Right cardiac atrium (tissue), 5 donors: ENCODE measurements at places on chromosomes 13 and 19.

DNA sequence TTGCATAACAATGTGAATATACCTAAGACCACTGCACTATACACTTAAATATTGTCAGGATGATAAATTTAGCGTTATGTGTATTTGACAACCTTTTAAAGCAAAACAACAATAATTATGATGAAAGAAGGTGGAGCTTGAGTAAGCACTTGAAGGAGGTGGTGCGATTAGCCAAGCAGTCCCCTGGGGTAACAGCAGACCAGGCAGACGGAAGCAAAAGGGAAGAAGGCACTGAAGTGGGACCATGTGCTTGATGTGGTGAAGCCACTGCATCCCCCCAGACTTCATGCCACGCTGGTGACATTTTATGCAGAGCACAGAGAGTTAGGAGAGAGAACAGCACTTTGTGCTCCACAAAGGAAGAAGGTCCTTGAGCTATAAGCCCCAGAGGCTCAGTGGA lies 58.3 kb upstream of the ZNF507 start:
- DNase-seq = no peak

GRCh38 chr19:38046254-38047048 lies 139.4 kb downstream of the SIPA1L3 start:
- no peak for DNase-seq

DNA sequence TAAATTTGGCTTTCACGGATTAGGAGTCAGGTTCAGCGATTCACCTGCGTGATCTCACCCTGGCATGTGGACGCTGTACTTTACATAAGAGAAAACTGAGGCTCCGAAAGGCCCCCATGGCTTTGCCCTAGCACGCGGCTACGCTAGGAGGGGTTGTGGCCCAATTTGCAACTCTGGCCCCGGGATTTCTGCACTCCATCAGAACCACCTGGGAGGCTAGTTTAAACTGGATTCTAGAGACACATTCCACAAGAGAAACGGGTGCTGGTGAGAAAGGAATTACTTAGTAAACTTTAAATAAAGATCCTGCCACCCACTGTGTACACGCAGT lies 6.2 kb downstream of the BCL3 start:
- peak; percentile 21 for DNase-seq

DNA sequence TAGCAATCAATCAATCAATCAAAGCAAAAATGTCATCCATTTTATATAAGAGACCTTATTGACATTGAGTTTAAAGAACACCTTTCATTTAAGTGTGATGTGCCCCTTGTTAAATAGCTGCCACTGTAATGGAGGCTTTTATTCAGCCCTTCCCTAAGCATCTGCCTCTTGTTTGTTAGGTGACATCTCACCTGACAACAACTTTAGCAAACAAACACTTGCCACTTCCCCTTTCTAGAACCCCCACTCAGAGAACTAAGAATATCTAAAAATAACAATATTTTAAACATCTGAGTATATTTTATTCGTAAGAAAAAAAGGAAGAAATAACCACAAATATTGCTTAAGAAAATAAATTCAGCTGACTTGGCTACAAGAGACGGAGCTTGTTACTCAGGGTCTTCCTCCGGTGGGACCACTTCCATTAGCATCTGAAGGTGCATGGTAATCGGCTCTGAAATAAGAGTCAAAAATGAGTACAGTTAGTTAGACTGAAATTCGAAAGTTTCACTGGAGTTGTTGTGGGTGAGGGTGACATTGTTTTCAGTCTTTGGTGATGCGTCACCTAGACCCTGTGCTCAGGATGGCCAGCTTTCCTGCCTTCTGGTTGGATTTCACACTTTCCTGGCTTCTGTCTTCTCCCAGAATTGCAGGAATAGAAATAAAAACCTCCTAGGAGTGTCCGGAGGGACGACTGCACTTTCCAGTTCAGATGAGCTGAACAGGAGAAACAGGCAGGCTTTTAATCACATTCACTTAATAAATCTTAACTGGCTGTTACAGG lies 39.1 kb downstream of the SLC7A9 start:
- DNase-seq = no peak
